ENCODE measurements at places on chromosomes 13 and 19.

DNA sequence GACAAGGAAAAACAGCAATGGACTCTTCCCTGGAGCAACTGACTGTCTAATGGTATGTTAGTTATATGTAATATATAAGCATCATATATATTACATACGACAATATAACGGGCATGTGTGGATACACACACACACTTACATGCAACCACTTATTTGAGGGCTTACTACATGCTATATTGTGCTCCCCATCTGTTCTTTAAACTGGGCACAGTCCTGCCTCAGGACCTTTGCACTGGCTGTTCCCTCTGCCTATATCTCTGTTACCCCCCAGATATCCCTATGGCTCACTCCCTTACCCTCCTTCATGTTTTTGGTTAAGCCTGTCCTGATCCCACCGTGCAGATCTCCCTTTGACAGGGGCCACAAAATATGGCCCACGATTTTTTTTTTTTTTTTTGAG, 10.2 kb downstream of the TICAM1 start:
- no peak for DNase-seq

GRCh38 chr13:92459306-92459705, 767.3 kb upstream of the GPC6 start:
- no peak for DNase-seq

GRCh38 chr13:111912991-111913760, 153.8 kb upstream of the SOX1 start:
- no peak for DNase-seq

- no peak for DNase-seq
Observed at GRCh38 chr13:76160961-76161925, 525.1 kb downstream of the LMO7 start.

- peak; percentile 64 for DNase-seq
Observed at GRCh38 chr19:2478756-2479555, 3.0 kb downstream of the GADD45B start.

DNA sequence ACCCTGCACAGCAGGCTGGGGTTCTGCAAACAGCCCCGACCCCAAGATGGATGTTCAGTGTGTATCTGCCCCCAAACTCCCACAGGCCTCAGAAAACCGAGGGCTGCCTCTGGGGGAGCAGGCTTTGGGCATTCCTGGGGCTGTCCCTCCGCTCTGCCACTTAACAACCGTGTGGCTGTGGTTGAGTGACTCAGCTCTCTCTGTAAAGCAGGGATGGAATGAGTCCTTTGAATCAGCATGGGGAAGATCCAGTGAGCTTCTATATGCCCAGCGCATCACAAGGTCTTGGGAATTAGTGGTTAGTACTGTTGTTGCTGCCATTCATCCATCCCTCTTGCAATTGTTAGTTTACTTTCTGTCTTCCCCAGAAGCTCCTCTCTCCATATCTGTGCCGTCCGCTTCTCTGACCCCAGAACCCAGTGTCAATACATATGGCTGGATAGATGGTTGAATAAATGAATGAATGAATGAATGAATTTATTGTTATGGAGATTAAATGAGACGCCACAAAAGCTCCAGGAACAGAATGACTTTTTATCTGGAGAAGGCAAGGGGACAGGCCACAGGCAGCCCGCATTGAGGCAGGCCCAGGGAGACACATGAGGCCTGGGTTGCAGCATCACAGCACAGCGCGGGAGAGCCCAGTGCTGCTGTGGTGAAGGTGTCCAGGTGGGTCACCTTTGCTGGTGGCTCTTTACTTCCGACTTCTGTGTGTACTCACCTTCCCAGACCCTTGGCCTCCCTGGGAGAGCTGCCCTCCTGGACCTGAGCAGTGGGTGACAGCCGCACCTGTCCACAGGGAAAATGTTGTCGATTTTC, 89.2 kb downstream of the RGCC start:
- no peak for DNase-seq

GRCh38 chr13:71055644-71056043, 811.4 kb downstream of the DACH1 start:
- no peak for DNase-seq

GRCh38 chr13:35984287-35984686, 146.9 kb downstream of the DCLK1 start:
- no peak for DNase-seq

DNA sequence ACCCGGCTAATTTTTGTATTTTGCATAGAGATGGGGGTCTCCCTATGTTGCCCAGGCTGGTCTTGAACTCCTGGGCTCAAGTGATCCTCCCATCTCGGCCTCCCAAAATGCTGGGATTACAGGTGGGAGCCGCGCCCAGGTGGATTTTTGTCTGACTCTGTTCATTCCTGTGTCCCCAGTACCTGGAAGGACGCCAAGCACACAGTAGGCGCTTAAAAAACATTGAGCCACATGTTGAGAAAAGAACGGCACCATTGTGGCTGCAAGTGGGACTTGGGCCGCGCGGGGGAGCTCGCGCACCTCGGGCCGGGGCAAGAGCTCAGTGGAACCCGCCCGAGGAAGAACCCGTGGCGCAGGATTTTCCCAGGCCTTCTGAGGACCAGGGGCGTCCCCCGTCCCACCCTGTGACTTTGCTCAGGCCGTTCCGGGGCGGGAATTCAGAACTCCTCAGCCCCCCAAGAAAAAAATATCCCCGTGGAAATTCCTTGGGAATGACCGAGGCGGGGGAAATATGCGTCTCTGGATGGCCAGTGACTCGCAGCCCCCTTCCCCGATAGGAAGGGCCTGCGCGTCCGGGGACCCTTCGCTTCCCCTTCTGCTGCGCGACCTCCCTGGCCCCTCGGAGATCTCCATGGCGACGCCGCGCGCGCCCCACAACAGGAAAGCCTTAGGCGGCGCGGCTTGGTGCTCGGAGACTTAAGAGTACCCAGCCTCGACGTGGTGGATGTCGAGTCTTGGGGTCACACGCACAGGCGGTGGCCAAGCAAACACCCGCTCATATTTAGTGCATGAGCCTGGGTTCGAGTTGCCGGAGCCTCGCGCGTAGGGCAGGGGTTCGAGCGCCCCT, 1.4 kb upstream of the ICAM1 start:
- peak; percentile 80 for DNase-seq

GRCh38 chr19:16419669-16420335, 52.0 kb downstream of the EPS15L1 start:
- DNase-seq: no peak

All from stimulated activated naive CD4-positive, alpha-beta T cell treated with Interleukin-2 at 50 U/mL for 16 hours (primary cell).